Pancreas (tissue), 10 donors: ENCODE measurements at places on chromosomes 5 and 9. TPM values are rescaled to one million over a fixed set of nuclear protein-coding genes. Genes with fewer than 3 reads are reported as not detected.

The ADRA1B gene
- 0.18 TPM for total RNA-seq

The DBN1 gene
- 12.0 TPM for total RNA-seq

DNA sequence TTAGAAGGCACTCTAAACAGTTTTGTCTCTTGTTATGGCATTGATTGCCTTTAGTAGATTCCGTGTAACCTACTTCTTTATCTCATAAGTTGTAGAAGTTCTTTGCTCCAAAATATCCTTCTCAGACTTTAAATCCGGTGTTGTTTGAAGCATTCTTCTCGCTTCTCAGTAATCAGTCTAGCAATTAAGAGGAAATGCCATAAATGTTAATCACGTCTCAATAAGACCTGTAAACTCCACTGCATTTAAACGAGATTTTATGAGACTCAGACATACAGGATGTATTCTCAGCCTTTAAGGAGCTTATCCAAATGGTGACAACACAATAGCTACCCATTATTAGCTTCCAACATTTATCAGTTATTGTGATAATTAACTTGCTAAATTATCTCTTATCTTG is 7.7 kb upstream of the C5 start:
- no peaks in the 10 kb centered on the region for H3K4me1 ChIP-seq
- no peaks in the 10 kb centered on the region for H3K36me3 ChIP-seq
- no peak overlapping the region for H3K4me3 ChIP-seq
- no peak overlapping the region for H3K27ac ChIP-seq
- H3K27me3 ChIP-seq: no peaks in the 10 kb centered on the region

GRCh38 chr5:170144286-170145023 is 38.8 kb downstream of the FOXI1 start:
- H3K27me3 ChIP-seq: no peaks in the 10 kb centered on the region
- no peak overlapping the region for H3K4me3 ChIP-seq
- no peak for DNase-seq
- no peak overlapping the region for H3K27ac ChIP-seq
- H3K4me1 ChIP-seq: no peaks in the 10 kb centered on the region
- no peaks in the 10 kb centered on the region for H3K36me3 ChIP-seq
